SK-N-DZ (cell line): ENCODE measurements at places on chromosomes 1 and 21.

DNA sequence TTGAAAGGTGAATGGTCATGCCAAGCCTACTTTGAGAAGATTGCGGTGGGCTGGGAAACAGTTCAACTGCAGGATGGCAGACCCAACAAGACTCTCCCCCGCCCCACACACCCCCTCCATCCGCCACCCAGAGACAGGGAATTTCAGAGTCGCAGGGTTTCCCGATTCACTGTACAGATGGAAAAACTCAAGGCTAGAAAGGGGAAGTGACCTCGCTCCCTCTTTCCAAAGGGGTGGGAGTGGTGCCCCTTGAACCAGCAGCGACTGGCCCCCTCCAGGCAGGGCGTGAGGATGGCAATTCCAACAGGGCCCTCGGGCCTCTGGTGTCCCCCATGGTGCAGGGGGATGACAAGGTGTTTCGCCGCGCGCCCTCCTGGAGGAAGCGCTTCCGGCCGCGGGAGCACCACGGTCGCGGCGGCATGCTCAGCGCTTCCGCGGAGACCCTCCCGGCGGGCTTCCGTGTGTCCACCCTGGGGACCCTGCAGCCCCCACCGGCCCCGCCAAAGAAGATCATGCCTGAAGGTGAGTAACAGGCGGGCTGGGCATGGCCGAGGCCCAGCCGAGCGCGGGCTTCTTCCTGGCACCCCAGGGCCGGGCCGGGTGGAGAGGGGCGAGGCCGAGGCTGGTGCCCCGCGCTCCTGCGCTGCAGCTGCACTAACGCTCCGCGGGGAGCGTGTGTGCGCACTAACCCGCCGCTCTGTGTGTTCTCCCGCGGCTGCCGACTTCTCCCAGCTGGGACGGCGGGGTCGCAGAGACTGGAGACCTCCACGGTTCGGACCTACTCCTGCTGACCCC lies 10.4 kb downstream of the MYOG start:
- no peak for DNase-seq

- peak; percentile 36 for DNase-seq
Observed at GRCh38 chr1:160993544-160994193, 27.3 kb downstream of the F11R start.

- no peak for DNase-seq
Observed at GRCh38 chr1:37509181-37509580, 5.4 kb downstream of the MEAF6 start.

DNA sequence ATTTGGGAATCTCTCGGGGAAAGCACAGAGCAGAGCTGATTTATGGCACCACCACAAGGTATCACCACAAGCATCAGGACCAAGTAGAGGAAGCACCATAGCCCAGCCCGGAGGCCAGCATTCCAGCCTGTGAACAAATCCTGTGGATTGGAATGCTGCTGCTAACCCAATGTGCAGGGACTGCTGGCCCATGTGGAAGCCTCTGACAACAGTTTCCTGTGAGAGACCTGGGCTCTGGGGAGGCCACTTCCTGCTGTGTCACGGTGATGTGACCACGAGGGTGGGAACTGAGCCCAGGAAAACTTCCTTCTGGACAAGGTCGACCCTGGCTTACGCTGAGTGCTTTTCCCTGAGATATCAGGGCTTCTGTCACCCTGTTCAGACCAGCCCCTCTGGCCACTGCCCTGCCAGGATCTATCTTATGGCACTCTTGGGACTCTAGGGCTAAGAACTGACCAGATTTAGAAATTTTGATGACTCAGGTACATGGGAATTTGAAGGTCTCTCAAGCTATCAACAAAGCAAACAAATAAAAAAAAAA lies 88.3 kb upstream of the NGF start:
- DNase-seq, result no peak

GRCh38 chr1:18285538-18285924 lies 177.9 kb downstream of the IGSF21 start:
- DNase-seq, result no peak

DNA sequence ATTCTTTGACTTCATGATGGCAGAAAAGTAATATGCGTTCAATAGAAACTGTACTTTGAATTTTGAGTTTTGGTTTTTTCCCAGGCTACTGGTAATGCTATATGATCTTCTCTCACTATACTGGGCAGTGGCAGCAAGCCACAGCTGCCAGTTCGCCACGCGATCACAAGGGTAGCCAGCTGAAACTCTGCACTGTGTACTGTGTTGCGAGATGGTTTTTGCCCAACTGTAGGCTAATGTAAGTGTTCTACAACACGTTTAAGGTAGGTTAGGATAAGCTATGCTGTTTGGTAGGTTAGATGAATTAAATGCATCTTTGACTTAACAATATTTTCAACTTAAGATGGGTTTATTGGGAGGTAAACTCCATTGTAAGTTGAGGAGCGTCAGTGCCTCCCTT lies 123.1 kb downstream of the NRDC start:
- DNase-seq, result no peak

GRCh38 chr1:3352299-3352951 lies 102.0 kb upstream of the ARHGEF16 start:
- no peak for DNase-seq

- DNase-seq, result no peak
Observed at GRCh38 chr21:38631676-38632075, 133.4 kb upstream of the ERG start.

- no peak for DNase-seq
Observed at GRCh38 chr1:102174259-102174863, 177.6 kb upstream of the OLFM3 start.

DNA sequence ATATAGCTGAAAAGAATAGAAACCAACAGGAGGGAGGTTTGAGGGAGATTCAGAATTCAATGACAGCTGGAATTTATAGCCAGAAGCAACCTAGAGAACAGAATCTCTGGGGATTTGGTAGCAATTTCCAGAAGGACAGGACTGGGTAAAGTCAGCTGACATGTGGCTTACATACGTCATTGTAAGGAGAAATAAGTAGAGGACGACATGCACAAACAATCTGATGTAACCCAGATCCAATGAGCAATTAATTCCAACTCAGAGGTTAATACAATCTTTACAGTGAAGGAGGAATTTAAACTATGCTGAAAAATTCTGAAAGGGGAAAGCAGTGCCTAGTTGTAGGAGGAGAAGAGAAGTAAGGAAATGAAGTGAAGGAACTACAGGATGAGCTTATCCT lies 383.9 kb downstream of the PTBP2 start:
- DNase-seq, result no peak

- DNase-seq, result peak; percentile 11
Observed at GRCh38 chr1:13749543-13750341, 49.8 kb downstream of the PRDM2 start.

DNA sequence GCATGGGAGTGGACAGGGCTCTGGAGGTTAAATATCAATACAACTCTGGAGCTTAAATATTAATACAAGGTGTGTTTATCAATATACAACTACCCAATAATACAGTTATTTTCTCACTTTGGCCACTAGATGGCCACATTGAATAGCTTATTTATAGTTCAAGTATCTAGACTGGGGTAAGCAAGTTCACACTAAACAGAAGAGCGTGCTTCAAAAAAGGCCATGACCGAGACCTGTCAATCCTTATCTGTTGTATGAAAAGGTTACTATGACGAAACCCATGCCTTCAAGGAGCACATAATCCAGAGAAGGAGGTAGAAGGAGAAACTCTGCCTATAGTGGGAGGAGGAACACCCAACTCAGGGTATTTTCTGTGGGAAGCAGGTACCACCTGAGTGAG lies 29.1 kb downstream of the CHML start:
- peak; percentile 76 for DNase-seq

DNA sequence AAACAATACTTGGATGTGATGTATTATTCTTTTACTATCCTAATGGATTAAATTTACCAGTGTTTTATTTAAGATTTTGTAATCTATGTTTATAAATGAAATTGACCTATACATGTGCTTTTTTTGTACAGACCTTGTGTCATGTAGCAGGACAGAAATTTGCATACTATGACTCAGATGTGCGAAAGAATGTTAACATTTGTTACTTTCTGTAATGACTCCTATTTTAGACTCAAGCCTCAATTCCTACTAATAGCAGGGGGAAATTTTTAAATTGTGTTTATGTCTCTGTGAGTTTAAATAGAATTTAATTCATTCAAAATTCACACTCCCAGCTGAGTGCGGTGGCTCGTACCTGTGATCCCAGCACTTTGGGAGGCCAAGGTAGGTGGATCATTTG lies 21.8 kb upstream of the RIMKLA start:
- no peak for DNase-seq

DNA sequence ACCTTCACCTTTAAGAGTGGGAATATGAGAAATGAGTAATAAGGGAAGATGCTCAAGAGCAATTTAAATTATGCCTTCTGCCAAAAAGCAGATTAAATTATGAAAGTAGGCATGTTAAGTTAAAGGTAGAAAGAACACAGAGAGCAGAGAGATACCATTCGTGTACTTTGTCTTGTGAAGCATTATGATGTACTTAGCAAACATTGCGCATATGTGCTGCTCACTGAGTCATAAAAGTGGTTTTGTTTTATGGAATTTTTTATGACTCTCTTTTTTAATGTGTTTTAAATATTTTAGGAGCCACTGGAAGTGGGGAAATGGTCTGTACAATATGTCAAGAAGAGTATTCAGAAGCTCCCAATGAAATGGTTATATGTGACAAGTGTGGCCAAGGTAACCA lies 35.3 kb downstream of the MTF2 start:
- no peak for DNase-seq
